Left renal cortex interstitium (tissue), 4 donors: ENCODE measurements at places on chromosomes 1 and 21. TPM values are rescaled to one million over a fixed set of nuclear protein-coding genes. Genes with fewer than 3 reads are reported as not detected.

KRTAP19-3 gene
- not detected for polyA plus RNA-seq

PHLDA3 gene
- 16.8 TPM for polyA plus RNA-seq

DNA sequence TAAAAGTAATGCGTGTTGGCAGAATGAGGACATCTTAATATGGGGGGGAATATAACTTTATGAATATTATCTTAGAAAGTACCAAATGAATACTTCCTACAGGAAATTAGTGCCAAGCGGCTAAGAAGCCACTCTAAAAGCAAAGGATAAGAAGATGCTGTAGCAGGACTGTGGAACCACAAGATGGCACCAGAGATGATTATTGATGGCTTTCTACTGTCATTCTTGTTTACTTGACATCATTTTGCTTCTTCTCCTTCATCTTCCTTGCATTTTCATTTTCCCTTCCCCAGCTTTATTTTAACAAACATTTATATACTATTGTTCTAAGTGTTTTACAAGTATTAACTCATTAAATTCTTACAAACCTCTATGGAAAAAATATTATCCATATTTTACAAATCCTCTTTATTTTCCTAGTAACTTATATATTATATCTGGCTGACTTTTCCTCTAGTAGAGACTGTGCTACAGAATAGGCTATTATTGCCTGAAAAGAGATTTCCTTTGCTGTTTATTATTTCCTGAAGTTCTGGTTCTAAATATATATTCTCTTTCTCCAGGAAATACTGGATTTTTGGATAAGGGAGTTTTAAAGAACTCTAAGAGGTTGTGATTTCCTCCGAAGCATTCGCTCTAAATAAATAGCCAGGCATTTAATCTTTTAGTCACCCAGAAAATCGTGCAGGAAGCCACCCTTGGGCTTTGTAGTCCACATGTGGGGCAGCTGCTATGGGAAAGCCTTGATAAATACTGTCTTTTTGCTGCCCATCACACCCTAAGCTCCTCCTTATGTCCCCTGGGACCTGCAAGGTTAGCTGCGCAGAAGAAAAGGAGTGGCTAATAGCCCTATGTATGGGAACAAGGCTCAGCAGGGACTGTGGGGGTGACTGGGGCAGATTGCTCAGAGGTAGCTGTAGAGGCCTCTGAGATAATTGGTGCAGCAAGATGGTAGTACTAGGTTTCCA lies 69.8 kb downstream of the TPR start:
- no peak for DNase-seq

- DNase-seq = no peak
Measured at GRCh38 chr1:61523229-61523628, 201.7 kb downstream of the TM2D1 start.

DNA sequence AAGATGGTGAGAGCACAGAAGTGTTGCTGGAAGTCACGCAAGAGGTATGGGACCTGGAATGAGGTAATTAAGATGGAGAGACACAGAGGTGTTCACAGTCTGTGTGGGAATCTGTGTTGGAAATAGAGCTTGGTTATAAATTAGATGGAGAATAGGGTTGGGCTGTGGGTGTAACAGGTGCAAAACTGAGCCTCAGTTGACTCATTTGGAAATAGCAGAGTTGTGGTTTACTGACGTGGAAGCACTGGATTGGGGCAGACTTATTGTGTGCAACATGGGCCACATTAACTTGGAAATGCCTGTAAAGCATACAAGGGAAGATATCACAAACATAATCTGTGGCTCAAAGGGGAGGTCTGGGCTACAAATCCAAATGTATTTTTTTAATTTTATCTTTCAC lies 13.0 kb downstream of the CAMSAP2 start:
- no peak for DNase-seq
